ENCODE measurements at places on chromosomes 3 and 15. TPM values are rescaled to one million over a fixed set of nuclear protein-coding genes. Genes with fewer than 3 reads are reported as not detected.

Gene SLC15A2
- total RNA-seq, result 6.7 TPM

Gene SPSB4
- total RNA-seq, result 0.27 TPM

Gene ENTPD3
- total RNA-seq, result not detected

Gene PDZRN3
- total RNA-seq, result under 0.01 TPM

Gene FSTL1
- 25.9 TPM for total RNA-seq

Gene SPATA12
- total RNA-seq, result under 0.01 TPM

Gene GRK7
- not detected for total RNA-seq

Gene ZNF385D
- 22.4 TPM for total RNA-seq

Gene CLDN16
- total RNA-seq, result not detected

Gene HRH1
- under 0.01 TPM for total RNA-seq

Gene NPAP1
- total RNA-seq, result under 0.01 TPM
